ENCODE measurements at places on chromosomes 1 and 21. TPM values are rescaled to one million over a fixed set of nuclear protein-coding genes. Genes with fewer than 3 reads are reported as not detected.
A peak's percentile ranks its signal among the peaks of the same experiment; 100 is the strongest.

GRCh38 chr1:93846206-93846991 is 32.6 kb downstream of the DNTTIP2 start:
- H3K36me3 ChIP-seq = peaks cover 5% of the 10 kb centered on the region
- peaks cover 27% of the 10 kb centered on the region for H3K4me1 ChIP-seq
- peak overlapping the region; percentile 88 for H3K4me3 ChIP-seq
- peaks cover 4% of the 10 kb centered on the region for H3K27me3 ChIP-seq
- peak overlapping the region; percentile 89 for H3K27ac ChIP-seq
- DNase-seq = peak; percentile 85

DNA sequence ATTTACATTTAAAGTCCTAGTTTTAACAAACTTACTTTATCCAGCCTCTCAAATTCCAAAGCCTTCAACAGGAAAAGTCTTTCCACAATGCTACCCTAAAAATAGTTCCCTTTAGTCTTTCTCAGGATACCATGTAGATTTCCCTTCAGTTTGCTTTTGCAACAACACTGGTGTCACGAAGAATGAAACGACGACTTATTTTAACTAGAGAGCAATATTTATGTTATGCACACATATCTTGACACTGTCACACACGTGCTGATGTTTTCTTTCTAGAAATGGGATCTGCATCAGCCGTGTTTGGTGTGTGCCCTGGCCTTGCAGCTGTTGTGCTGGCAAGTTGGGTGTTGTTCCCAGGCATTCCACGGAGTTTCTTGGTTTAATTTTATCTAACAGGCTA is 75.5 kb downstream of the SIPA1L2 start:
- no peak overlapping the region for H3K27ac ChIP-seq
- no peak for DNase-seq
- H3K4me3 ChIP-seq = no peak overlapping the region

CD58 gene
- 21.9 TPM for total RNA-seq

GJB3 gene
- not detected for total RNA-seq

F13B gene
- not detected for total RNA-seq

DNA sequence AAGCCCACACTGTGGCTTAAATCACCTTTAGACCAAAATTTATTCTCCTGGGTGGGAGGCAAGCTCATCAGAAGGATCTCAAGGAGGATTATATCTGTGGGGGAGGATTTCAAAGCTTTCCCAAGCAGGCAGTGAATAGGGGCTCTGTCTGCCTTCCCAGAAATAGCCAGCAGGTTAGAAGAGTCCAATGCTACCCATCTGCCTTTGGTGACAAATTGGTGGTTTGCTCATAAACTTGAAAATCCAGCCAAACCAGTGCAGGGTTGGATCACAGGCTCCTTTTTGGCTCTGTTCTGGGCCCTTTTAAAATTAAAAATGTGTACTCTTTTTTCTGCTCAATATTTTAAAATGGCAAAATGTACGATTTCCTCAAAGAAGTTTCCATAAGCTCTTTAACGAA is 118.9 kb upstream of the ZC3H11B start:
- H3K4me3 ChIP-seq = no peak overlapping the region
- DNase-seq = no peak
- no peaks in the 10 kb centered on the region for H3K27me3 ChIP-seq
- no peaks in the 10 kb centered on the region for H3K4me1 ChIP-seq

DNA sequence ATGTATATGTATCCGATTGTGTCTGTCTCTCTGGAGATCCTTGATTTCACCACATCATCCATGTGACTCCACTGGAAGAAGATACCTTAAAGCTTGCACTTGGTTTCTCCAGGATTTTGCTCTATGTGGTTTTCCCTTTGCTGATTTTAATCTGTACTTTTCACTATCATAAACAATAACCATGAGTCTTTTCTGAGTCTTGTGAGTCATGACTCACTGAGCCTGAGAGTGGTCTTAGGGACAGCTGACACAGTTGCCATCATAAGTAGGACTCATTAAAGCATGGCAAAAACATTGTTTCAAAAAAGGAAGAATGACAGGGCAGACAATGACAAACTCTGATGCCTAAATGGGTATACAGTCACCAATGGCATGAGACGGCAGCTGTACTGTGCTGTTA is 226.2 kb downstream of the AKT3 start:
- H3K4me3 ChIP-seq = no peak overlapping the region
- peaks cover 68% of the 10 kb centered on the region for H3K36me3 ChIP-seq
- no peaks in the 10 kb centered on the region for H3K27me3 ChIP-seq
- no peak overlapping the region for H3K27ac ChIP-seq
- no peak for DNase-seq
- H3K4me1 ChIP-seq = peaks cover 22% of the 10 kb centered on the region

- peak; percentile 94 for DNase-seq
- H3K27me3 ChIP-seq = peaks cover 4% of the 10 kb centered on the region
- peaks cover 5% of the 10 kb centered on the region for H3K4me1 ChIP-seq
Measured at GRCh38 chr1:3772027-3772714, 378 bp upstream of the SMIM1 start.
